GM19239 (cell line): ENCODE measurements at places on chromosomes 5 and 9.
A peak's percentile ranks its signal among the peaks of the same experiment; 100 is the strongest.

DNA sequence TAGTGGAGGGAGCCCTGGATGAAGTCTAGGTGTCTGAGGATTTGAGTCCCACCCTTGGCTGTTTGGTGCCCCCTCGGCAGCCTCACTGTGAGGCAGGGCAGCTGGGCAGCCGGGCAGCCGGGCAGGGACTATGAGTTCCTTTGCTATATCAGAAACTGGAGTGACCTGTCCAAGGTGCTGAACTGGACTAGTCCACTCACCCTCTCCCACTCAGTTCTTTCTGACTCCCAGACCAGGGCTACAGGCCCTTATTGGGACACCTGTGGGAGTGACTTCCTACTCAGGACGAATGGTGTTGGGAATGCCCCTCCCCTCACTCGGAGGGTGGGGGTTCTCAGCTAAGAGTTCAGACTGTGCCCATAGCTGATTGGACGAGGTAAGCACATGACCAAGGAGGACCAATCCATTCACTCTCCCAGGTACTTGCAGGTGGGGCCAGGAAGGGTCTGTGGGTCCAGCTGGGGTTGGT, 34.1 kb upstream of the RAPGEF1 start:
- peak; percentile 38 for DNase-seq

GRCh38 chr5:64273276-64273675, 107.6 kb downstream of the RNF180 start:
- no peak for DNase-seq

- peak; percentile 36 for DNase-seq
Observed at GRCh38 chr5:149035372-149035790, 27.5 kb downstream of the SH3TC2 start.

DNA sequence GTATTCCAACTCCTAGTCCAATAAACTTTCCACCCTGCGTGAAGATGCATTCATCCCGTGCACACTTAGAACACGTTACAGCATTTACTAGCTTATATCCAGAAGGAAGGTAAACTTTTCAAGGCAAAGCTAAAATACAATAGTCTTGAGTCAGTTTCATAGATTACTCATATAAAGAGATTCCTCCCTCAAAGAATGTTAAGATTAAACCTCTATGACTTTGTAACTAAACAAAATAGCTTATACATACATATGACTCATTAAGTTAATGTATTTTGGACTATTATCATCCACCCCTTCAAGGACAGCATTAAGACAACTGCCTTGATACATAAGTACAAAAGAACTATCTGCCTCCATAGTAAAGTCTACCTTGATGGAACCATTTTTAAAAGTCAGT, 36.1 kb downstream of the TLE1 start:
- DNase-seq = no peak

DNA sequence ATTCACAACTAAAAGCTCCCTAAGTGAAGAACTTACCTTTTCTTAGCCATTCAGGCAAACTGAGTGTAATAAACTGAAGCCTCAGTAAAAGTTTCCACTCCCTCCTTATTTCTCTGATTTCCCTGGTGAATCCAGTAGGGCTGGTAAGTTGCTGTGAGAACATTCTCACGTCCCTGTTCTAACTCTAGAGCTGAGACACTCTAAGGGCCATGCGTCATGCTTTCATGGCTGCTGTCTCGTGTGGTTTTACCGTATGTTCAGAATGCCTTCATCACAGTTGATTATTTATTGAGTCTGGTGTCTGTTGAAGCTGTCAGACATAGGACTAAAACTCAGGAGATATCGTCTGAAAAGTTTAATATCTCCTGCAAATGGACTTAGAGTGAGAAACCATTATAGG, 1.3 kb downstream of the OR2S2 start:
- DNase-seq = no peak

DNA sequence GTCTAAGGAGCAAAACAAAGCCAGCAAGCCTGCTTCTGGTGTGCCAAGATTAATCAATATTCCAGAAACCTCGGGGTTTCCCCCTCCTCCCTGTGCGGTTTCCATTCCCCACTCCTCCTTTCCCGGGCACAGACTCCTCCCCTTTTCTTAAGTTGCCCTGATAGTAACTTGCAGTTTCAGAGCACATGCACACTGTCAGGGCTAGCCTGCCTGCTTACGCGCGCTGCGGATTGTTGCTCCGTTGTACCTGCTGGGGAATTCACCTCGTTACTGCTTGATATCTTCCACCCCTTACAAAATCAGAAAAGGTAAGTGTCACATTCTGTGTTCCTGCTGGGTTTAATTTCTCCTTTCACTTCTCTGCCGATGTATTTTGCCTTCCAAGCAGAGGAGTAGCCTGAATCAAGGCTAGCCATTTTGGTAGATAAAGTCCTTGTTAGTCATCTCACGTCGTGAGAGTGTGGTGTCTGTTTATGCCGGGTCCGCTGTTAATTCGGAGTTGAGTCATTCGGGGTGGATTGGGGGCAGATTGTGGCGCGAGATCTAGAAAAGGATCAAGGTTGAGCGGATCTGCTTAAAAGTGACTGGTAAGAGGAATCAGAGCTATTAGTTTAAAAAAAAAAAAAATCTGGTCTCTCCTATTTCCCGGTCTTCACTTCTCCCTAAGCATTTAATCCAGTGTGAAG, at the start of gene SLC1A3:
Gene SLC1A3 (plus strand): TSS at position 179 of the 686 bp plus-strand sequence. CDS start 1,818 bp downstream, outside the sequence.
- peak; percentile 16 for DNase-seq

DNA sequence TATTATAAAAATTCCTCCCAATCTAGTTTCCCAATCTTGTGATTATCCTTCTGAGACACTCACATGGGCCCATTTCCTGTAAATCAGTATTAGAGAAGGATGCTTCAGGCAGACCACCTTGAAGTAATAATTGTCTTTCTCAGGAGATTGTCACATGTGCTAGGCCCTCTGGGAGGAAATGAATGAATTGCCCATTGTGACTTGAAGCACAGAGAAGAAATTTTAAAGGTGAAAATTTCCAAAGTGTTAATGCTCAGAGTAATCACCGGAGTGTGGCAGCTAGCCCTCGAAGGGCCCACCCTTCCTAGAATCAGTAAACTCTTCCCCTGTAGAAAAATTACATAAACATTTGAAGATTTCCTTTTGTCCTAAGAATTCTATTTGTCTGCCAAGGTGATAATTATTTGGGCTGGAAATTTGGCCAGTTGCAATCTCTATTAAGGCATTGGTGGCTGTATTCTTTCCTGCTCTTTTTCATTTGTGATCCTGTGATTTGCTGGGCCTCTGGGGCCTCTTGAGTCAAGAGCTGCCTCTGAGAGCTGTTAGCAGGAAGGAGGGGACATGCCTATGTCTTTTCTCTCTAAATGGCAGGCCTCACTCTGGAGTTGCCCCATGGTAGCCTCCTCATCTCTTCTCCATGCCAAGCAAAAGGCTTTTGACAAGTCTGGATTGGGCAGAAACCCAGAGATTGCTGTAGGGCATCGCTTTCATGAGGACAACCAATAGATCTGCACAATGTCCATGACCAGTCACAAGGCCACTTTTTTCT, 371.5 kb upstream of the ACTBL2 start:
- DNase-seq = no peak

DNA sequence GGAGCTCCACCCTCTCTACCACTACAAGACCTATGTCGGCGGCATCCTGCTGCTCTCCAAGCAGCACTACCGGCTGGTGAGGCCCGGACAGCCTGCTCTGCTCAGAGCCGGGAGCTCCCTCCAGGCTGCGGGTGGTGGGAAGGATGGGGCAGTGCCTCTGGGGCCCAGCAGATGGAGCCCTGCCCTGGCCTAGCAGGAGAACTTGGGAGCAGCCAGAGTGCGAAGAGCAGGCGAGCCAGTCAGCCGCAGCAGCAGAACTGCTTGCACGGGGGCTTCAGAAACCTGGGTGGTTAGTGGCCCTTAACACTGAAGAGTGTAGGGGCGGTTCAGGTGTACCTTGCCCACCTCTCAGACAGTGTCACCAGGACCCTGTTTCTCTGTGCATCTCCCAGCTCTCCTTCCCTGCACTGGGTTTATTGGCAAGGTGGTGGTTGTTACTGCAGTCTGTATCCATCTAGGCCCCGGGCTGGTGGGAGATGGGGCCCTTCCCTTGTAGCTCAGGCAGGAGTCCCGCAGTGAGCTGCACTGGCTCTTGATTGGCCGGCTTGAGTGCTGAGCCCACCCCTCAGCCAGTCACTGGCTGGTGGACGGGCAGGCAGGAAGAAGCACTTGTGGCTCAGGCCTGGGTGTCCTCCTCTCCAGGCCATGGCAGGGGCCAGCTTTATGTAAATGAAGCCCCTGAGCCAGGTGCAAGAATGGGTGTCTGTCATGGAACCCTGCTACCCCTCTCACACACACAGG, 7.7 kb downstream of the B4GALT7 start:
- peak; percentile 72 for DNase-seq
